ENCODE measurements at places on chromosomes 5 and 9.

GRCh38 chr9:84856181-84856632 lies 186.7 kb downstream of the NTRK2 start:
- DNase-seq: no peak

GRCh38 chr9:69470186-69470977 lies 145.4 kb downstream of the ENTREP1 start:
- DNase-seq: no peak

DNA sequence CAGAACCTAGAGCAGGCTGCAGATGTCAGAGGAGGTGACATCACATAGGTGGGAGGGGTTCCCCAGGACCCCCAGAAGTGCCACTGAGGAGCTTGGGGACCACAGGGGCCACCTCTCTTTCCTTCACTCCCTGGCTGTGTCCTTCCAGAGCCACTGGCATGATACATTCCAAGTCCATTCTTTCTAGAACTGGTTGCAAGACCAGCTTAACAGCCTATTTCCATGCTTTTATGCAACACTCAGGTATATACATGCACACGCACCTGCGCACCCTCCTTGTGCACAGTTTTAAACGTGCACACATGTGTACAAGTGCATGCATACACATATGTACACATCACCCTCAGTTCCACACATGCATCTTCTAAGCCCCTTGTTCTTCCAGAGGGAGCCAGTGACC lies 39.7 kb downstream of the SLC6A7 start:
- no peak for DNase-seq

GRCh38 chr9:113585085-113585442 lies 121.5 kb downstream of the RGS3 start:
- DNase-seq: no peak
